Activated T-helper 1 cell treated with anti-CD3 and anti-CD28 coated beads, Interleukin-2, amount 50 U/mL, for 16 hours (primary cell): ENCODE measurements at places on chromosomes 12 and 14.

- no peak for DNase-seq
These were observed 1.6 kb upstream of the MANSC4 start for GRCh38 chr12:27781680-27782079.

DNA sequence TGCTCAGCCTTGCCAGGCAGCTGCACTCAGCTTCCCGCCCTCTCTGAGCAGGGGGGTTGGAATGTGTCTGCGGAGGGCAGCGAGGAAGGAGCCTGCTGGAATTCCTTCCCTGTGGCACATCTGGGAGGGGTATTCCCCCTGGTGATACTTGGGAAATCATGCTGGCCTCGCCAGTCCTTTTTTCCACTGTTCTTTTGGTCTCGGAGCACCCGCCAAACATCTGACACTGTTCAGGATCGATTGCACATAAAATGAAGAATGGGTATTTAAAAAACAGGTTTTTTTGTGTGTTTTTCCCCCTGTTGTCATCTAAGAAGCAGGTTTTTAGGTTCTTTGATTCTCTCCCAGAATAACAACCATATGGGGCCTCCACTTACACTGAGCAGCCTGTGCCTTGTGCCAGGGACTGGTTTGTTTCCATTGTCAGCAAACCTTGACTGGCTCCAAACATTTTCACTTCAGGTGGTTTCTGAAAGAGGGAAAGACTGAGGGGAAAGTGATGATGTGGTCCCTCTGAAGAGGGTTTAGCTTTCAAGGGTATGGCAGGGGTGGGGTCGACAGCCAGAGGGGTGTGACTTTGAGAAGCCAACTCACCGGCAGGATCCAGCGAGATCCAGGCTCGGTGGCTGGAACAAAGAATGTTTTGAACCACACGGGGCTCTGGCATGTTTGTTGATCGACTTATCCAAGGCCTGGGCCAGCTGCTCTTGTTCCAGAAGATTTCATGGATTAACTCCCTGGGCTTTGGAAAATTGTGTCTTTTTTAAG lies 215.1 kb downstream of the CACNA1C start:
- DNase-seq = no peak

- DNase-seq = no peak
These were observed 1.0 kb downstream of the PGF start for GRCh38 chr14:74954232-74954946.

GRCh38 chr14:56284641-56285040 lies 166.4 kb downstream of the PELI2 start:
- DNase-seq = no peak

DNA sequence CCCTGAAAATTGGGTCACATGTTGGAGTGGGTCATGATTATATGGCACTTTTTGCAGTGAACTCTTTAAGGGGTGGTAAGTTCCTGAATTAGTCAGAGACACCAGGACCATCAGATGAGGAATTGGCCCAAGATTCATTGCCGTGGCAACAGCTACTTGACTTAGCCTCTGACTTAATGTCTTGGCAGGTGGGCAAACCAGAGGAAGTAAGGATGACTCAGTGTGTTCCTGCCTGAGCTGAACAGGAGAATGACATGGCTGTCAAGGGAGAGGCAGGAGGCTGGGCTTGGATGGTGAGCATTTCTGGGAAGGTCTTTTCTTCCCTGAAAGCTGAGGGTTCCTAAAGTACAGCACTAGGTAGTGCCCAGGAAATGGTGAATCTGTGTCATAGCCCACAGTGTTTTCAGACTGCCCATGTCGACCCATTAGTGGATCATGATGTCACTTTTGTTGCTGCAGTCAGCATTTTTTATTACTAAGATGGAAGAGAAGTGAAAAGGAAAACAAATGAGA lies 170.1 kb upstream of the PWP1 start:
- no peak for DNase-seq

DNA sequence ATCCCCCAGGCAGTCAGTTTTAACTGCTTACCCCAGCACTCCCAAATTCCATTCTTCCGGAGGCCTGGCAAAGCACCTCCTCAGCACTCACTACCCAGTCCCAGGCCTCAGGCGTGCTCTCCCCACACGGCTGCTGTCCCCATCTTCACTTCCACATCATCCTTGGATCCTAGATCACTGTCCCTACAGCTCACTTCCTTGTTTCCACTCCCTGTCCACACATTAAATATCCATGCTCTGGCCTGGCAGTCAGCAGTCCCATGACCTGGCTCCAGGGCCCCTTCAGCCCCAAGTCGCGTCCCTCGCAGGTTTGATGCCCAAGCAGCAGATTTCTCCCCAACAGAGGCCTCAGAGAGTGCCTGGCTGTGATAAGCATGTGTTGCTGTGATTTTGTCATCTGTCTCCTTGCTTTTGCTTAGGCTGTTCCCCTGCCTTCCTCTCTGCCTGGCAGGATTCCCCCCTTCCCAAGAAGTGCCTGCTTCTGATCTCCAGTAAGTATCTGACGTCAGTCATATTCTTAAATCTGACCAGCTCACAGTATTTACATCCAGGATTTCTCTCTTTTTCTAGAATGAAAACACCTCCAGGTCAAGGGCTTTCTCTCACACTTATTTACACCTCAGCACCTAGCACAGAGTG lies 241.7 kb downstream of the ZFP36L1 start:
- DNase-seq = no peak

GRCh38 chr12:112408621-112409020 lies 784 bp downstream of the RPL6 start:
- no peak for DNase-seq

DNA sequence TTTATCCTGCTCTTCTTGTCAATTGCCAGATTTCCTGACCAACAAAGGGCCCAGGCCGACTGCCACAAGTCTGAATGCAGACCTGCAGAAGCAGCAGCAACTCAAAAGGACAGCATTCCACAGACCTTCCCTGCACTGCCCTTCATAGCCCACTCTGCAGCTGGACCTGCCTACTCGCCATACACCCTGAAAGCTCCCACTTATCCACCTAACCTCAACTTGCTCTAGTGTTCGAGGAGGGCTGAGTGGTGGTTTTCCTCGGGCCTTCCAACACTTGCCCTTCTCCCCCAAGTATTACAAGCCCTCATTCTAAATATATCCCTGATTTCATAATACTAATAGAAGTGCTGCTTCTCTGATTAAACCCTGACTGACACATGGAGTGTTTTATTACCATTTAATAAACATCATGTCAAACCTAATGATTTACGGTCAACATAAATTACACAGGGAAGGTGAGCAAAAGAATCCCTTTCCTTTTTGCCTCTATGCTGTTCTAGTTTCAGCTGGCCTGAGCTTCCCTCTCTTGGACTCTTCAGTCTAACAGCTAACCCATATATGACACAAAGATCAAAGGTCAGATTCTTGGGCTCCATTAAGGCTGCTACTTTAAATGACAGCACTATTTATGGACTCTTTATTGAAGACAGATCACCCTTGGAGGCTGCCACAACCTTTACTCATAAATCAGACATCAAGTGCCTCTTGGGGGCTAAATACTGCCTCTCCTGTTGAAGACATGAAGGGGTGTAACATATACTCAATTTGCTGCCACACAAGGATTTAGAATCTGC lies 1546.9 kb upstream of the TMEM132C start:
- no peak for DNase-seq
